ENCODE measurements at places on chromosomes 1 and 21. TPM values are rescaled to one million over a fixed set of nuclear protein-coding genes. Genes with fewer than 3 reads are reported as not detected.

OR6F1 gene
- polyA plus RNA-seq, result not detected

TFF1 gene
- polyA plus RNA-seq, result not detected

GRCh38 chr21:34973685-34974084, 75.4 kb downstream of the RUNX1 start:
- no peak for DNase-seq

- no peak for DNase-seq
Observed at GRCh38 chr1:208179263-208179816, 64.8 kb downstream of the PLXNA2 start.

DNA sequence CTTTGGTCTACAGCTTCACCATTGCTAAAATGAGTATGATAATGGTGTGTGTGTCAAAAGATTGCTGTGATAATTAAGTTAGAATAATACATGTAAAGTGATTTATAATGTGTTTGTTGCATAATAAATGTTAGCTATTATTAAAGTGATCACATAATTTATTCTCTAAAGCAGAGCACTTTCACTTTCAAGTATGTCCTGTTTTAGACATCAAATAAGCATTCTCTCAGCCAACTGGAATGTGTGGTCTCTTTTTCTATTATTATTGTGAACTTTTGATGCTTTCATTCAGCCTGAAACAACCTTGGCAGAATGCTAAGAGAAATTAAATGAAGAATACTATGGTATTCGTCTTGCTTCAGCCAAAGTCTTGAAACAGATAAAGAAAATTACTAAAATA, 102.8 kb upstream of the COL11A1 start:
- DNase-seq, result no peak

- DNase-seq, result no peak
Observed at GRCh38 chr1:21503706-21504377, 5.4 kb upstream of the ALPL start.
